Airway epithelial cell (primary cell): ENCODE measurements at places on chromosomes 6 and 20. TPM values are rescaled to one million over a fixed set of nuclear protein-coding genes. Genes with fewer than 3 reads are reported as not detected.

ACTR5 gene
- total RNA-seq, result 4.7 and 5.9 TPM in 2 replicates

PDE7B gene
- 0.05 and 0.21 TPM in 2 replicates for total RNA-seq

TCP11 gene
- total RNA-seq, result not detected in 2 replicates

RAB44 gene
- 0.07 and 0.19 TPM in 2 replicates for total RNA-seq

GFOD1 gene
- total RNA-seq, result 8.4 and 10.2 TPM in 2 replicates

VGLL2 gene
- not detected in 2 replicates for total RNA-seq

RHAG gene
- total RNA-seq, result not detected in 2 replicates

FILIP1 gene
- 0.07 TPM in 1 of 2 replicates, not detected in the other for total RNA-seq

CLVS2 gene
- total RNA-seq, result 0.14 TPM in 1 of 2 replicates, not detected in the other

ZC2HC1B gene
- 1.3 TPM in 1 of 2 replicates, not detected in the other for total RNA-seq
